ENCODE measurements at places on chromosomes 3 and 15.

DNA sequence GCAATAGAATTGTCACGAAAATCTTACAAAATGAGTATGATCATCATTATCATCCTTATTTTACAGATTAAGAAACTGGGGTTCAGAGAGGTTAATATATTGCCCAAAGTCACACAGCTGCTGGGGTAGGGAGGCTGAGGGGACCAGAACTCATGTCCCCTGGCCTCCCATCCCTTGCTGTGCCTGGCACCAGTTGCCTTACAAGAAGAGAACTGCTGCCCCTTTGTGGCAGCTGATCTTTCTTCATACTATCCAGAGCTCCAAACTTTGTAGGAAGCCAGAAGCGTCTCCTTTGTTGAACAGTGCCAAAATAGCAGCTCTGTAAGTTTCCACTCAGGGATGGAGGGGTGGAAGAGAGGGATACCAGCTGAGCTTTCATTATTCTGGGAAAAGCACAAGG lies 236.8 kb upstream of the TBC1D5 start:
- no peak for DNase-seq

- no peak for DNase-seq
Measured at GRCh38 chr15:48046813-48047438, 73.9 kb upstream of the SLC24A5 start.

DNA sequence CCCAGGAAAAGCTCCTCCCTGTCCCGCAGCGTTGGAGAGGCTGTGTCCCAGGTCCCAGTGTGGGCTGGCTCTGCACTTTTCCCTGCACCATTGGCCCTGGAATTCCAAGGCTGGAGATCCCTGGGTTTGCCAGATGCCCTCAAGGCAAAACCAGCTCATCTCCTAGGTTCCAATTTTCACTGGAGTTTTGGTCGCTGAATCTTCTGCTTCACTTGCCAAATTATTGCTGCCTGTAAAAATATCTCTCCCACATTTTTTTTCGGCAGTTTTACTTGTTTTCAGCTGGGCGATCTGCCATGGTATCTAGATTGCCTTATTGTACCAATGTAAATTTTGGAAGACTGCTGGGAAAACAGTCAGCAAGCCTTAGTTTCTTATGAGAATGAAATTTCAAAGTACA lies 150.9 kb upstream of the ATP10A start:
- no peak for DNase-seq

DNA sequence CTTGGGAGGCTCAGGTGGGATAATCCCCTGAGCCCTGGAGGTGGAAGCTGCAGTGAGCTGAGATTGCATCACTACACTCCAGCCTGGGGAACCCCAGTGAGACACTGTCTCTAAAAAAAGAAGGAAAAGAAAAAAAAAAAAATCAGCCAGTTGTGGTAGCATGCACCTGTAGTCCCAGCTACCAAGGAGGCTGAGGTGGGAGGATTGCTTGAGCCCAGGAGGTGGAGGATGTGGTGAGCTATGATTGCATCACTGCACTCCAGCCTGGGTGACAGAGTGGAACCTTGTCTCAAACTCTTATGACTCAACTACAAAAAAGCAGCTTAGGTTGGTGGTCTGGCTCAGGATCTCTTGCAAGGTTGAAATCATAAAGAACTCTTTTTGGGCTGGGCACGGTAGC lies 19.3 kb upstream of the GPX1 start:
- DNase-seq: no peak

DNA sequence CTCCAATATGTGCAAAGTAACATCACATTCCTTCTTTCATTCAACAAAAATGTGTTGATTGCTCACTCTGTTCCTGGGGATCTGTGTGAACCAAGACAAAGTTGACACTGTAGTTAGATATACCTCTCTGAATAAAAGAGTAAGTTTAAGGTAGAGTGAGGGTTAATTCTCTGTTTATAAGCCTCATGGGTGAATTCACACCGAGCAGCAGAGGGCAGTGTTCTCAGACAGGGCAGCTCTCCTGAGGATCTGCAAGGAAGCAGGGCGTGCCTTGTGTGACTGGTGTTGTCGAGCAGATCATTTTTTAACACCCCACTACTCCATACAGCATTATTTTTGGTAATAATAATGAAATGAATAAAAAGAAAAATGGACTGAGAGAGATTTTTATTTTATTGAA lies 34.4 kb downstream of the PAQR9 start:
- DNase-seq: no peak

DNA sequence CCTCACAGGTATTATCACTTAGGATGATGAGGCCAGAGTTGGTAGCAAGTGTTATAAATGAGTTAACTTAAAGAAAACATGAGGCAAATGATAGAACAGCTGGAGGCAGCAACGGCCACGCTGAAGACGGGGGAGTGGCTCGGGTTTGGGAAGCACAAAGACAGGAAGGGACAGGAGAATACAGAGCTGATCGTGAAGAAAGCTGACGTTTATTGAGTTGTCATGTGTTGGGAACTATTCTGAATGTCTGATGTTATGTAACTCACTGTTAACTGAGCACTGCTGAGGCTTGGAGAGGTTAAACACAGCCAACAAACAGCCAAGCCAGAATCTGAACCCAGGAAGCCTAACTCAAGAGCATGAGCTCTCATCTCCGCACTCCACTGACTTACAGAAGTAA lies 42.3 kb downstream of the FGD5 start:
- DNase-seq: no peak

- no peak for DNase-seq
Measured at GRCh38 chr3:176663387-176663786, 533.9 kb downstream of the TBL1XR1 start.

DNA sequence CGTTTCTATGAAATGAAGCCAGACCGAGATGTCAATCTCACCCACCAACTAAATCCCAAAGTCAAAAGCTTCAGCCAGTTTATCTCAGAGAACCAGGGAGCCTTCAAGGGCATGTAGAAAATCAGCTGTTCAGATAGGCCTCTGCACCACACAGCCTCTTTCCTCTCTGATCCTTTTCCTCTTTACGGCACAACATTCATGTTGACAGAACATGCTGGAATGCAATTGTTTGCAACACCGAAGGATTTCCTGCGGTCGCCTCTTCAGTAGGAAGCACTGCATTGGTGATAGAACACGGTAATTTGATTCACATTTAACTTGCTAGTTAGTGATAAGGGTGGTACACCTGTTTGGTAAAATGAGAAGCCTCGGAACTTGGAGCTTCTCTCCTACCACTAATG lies 41.9 kb upstream of the TRA2B start:
- no peak for DNase-seq

- DNase-seq: no peak
Measured at GRCh38 chr15:74258456-74259291, 22.5 kb downstream of the CCDC33 start.

- no peak for DNase-seq
Measured at GRCh38 chr3:40229963-40230362, 79.5 kb upstream of the EIF1B start.

GRCh38 chr15:57597431-57597830 lies 5.7 kb downstream of the MYZAP start:
- DNase-seq: no peak

Data from GOT3 (cell line).